ENCODE measurements at places on chromosomes 6 and 20. TPM values are rescaled to one million over a fixed set of nuclear protein-coding genes. Genes with fewer than 3 reads are reported as not detected.

GRCh38 chr6:12522347-12522746, 194.2 kb upstream of the PHACTR1 start:
- DNase-seq = peak; percentile 1

DNA sequence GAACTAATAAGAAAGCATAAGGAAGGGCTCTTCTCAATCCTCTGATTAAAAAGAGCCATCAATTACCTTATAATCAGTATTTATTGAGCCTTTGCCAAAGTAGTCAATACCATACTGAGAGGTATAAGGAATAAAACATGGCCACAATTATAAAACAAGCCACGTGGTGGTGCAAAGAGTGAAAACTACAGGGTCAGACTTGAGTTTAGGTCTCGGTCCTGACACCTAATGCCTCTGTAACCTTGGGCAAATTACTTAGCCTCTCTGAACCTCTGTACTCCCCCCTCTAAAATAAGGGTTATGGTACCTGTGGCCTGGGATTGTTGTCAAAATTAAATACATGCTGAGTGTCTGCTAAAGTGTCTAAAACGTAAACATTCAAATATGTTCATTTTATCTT, 11.8 kb downstream of the TRIM10 start:
- DNase-seq = no peak

- no peak for DNase-seq
Measured at GRCh38 chr6:39402239-39402751, 79.8 kb upstream of the KCNK16 start.

DNA sequence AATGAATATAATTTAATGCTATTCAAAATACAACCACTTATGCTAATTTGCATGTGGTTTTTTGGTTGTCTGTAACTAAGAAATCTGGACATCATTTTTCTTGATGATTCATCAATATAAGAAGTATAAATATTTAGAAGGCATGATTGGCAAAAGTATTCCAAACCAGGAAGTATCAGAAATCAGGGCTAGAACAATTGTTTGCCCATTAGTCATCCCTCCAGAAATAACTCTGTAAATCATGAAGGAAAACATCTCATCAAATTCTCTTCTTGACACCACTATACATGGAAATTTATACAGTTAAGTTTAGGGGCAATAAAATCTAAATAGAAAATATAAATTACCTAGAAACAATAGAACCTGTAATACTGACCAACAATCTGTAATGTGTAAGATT, 554.7 kb upstream of the HS3ST5 start:
- peak; percentile 7 for DNase-seq

DNA sequence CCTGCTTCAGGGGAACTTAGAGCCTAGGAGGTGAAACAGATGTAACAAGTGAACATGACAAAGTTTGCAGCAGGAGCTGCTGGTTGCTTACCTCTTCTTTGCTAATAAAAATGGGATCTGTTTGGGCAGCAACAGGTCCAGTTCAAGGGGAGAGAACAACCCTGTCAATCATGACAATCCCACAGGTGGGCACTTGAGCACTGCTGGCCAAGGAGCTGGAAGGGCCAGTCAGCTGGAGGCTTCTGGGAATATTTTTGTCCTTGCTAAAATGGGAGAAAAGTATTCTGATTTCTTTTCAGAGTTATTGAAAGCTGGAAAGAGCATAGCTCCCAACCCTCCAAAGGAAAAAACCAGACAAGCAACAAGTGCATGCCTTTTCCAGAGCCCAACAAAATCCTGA, 477.7 kb upstream of the SULF2 start:
- no peak for DNase-seq

DNA sequence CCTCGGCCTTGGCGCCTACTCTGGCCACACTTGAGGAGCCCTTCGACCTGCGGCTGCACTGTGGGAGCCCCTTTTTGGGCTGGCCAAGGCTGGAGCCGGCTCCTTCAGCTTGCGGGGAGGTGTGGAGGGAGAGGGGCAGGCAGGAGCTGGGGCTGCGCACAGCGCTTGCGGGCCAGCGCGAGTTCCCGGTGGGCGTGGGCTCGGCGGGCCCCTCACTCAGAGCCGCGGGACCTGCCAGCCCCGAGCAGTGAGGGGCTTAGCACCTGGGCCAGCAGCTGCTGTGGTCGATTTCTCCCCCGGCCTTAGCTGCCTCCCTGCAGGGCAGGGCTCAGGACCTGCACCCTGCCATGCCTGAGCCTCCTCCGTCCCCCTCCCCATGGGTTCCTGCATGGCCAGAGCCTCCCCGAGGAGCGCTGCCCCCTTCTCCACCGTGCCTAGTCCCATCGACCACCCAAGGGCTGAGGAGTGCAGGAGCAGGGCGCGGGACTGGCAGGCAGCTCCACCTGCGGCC, 136.8 kb downstream of the EPHA7 start:
- no peak for DNase-seq

- DNase-seq = no peak
Measured at GRCh38 chr20:48903705-48904104, 17.8 kb upstream of the ARFGEF2 start.

GRCh38 chr20:34955231-34956040, at the start of the genes GSS and MYH7B:
GSS (minus strand) TSS chr20:34955806; CDS start chr20:34951852, 3,954 bp downstream.
MYH7B (plus strand) TSS chr20:34955868; CDS start chr20:34978006, 22,138 bp downstream.
- DNase-seq = peak; percentile 93

GRCh38 chr20:2460752-2461424, 9.7 kb downstream of the SNRPB start:
- no peak for DNase-seq

GRCh38 chr6:39167866-39168625, 53.1 kb upstream of the SAYSD1 start:
- DNase-seq = no peak

- no peak for DNase-seq
Measured at GRCh38 chr20:20395903-20396568, 28.1 kb downstream of the INSM1 start.

DNA sequence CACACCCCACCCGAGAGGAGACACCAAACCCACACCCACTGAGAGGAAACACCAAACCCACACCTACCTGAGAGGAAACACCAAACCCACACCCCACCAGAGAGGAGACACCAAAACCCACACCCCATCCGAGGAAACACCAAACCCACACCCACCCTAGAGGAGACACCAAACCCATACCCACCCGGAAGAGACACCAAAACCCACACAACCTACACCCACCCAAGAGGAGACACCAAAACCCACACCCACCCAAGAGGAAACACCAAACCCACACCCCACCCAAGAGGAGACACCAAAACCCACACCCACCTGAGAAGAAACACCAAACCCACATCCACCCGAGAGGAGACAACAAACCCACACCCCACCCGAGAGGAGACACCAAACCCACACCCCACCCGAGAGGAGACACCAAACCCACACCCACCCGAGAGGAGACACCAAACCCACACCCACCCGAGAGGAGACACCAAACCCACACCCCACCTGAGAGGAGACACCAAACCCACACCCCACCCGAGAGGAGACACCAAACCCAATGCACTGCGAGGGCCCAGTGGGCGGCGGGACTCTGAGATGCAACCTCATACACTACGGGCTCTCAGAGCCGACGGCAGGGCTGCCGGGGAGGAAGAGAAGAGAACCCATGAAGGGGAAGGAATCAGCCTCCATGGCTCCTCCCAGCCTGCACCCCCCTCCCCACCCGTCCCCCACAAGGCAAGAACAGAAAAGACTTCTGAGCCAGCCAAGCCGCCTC, 83.3 kb downstream of the TAF4 start:
- DNase-seq = no peak

- DNase-seq = no peak
Measured at GRCh38 chr20:3714092-3714491, 1.7 kb upstream of the SIGLEC1 start.

- no peak for DNase-seq
Measured at GRCh38 chr6:1007159-1007558, 304.7 kb upstream of the FOXQ1 start.

DNA sequence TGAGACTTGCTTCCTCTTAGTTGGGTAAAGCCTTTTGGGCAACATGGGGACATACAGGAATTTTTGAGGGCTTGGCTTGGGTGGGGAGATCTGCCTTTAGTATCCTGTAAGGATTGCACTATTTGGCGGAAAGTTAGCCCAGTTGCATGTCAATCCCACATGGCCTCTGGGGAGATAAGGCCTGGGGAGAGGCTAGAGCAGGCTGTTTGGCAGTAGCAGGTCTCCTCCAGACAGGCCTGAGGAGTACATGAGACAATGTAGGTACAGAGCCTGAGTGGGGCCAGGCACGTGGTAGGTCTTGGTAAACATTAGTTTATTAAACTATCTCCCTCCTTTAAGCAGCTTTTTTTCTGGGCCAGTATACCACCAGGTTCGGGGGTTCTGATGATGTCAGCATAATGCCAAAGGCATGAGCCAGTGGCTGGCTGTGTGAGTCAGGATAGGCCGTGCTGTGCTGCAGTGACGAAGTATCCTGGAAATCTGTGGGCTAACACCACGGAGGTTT, 147.9 kb downstream of the VEGFA start:
- DNase-seq = no peak

DNA sequence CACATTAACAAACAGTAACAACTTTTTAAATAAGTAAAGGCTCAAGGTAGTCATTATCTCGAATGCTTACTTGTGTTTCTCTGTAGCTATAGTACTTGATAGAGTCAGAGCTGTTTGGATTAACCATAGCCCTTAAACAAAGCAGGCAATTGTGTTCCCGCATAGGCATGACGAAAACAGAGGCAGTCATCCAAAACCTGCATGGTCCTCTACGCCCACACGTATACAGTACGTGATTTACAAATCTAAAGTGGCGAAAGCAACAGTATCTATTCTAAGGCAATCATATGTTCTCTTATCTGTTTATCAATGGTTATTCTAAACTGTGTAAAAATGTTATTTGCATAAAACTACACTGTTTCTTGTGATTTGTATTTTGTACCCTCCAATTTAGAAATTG, 31.8 kb downstream of the HFE start:
- no peak for DNase-seq

DNA sequence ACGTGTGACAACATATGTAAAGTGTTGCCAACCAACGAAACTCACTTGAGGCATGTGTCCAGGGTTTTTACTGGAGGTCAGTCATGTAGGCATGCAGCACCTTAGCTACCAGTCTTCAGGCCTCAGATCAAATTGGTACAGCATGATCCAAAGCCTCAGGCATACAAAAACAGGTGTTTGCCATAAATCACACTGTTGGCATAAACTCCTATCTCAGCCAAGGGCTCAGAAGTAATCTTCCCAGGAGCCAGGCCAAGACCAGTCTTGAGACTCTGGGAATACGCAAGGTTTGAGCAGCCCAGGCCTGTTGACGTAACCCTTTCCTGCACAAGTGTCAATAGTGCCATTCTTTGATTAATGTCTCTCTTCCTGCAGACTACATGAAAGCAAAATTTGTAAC, 163.5 kb downstream of the PRL start:
- DNase-seq = peak; percentile 85

The IMPG1 gene
- total RNA-seq = not detected

The HMGN3 gene
- 67.8 TPM for total RNA-seq

The FAM135A gene
- total RNA-seq = 7.9 TPM

The BTNL2 gene
- total RNA-seq = not detected

Data from LHCN-M2 (cell line).